ENCODE measurements at places on chromosomes 4 and X. TPM values are rescaled to one million over a fixed set of nuclear protein-coding genes. Genes with fewer than 3 reads are reported as not detected.
A peak's percentile ranks its signal among the peaks of the same experiment; 100 is the strongest.

TLR6 gene
- 29.0 TPM for total RNA-seq

SH2D1A gene
- 4.1 TPM for total RNA-seq

PAK3 gene
- 18.7 TPM for total RNA-seq

HPSE gene
- total RNA-seq = under 0.01 TPM

PRDM5 gene
- 59.7 TPM for total RNA-seq

ASMT gene
- total RNA-seq = not detected

PNMA6F gene
- total RNA-seq = not detected

CFP gene
- not detected for total RNA-seq

CPLX1 gene
- not detected for total RNA-seq

LPAR4 gene
- not detected for total RNA-seq

CYLC1 gene
- not detected for total RNA-seq

GRCh38 chr4:92307866-92308265 lies 4.1 kb downstream of the GRID2 start:
- H3K36me3 ChIP-seq = no peaks in the 10 kb centered on the region
- H3K27me3 ChIP-seq = no peaks in the 10 kb centered on the region
- H3K4me3 ChIP-seq = no peak overlapping the region
- DNase-seq = no peak
- H3K4me1 ChIP-seq = peaks cover 18% of the 10 kb centered on the region

GRCh38 chr4:152709675-152710438 lies 30.1 kb upstream of the TMEM154 start:
- H3K4me3 ChIP-seq = no peak overlapping the region
- no peak overlapping the region for H3K27ac ChIP-seq
- H3K36me3 ChIP-seq = no peaks in the 10 kb centered on the region
- no peak for DNase-seq
- no peaks in the 10 kb centered on the region for H3K27me3 ChIP-seq
- no peaks in the 10 kb centered on the region for H3K4me1 ChIP-seq

DNA sequence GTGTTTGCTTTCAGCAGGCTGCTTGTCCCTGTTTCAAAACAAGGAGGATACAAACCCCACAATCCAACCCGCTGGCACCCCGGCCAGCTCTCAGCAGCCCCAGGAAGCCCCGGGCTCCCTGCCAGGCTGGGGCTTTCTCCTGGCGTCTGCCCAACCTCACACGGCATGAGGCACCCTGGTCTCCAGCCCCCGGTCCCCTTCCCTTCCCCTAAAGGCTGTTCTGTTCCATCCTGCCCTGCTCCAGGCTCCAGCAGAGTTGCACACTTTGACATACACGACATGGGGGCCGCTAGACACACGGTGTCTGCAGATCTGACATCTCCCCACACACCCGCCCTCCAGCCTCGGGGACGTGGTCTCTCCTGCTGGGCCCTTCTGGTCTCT lies 107.7 kb upstream of the ADRA2C start:
- no peaks in the 10 kb centered on the region for H3K36me3 ChIP-seq
- no peaks in the 10 kb centered on the region for H3K4me1 ChIP-seq
- DNase-seq = no peak
- H3K27me3 ChIP-seq = peaks cover 3% of the 10 kb centered on the region

DNA sequence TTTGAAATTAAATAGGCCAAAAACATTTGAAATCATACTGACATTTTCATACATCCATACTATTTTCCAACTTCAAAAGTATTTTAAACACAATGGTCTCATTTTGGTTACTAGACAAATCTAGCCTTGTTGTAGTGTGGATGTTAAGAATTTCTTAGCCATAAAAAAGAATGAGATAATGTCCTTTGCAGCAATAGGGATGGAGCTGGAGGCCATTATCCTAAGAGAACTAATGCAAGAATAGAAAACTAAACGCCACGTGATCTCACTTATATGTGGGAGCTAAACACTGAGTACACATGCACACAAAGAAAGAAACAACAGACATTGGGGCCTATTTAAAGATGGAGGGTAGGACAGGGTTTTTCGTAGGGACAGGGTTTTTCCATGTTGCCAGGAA lies 153.8 kb downstream of the CCSER1 start:
- no peak for DNase-seq
- H3K27ac ChIP-seq = no peak overlapping the region
- H3K4me1 ChIP-seq = no peaks in the 10 kb centered on the region
- no peaks in the 10 kb centered on the region for H3K27me3 ChIP-seq
- H3K4me3 ChIP-seq = no peak overlapping the region

- no peaks in the 10 kb centered on the region for H3K4me1 ChIP-seq
- DNase-seq = no peak
- no peak overlapping the region for H3K4me3 ChIP-seq
- no peak overlapping the region for H3K27ac ChIP-seq
- no peaks in the 10 kb centered on the region for H3K36me3 ChIP-seq
Observed at GRCh38 chrX:38437093-38437492, 84.7 kb downstream of the OTC start.

GRCh38 chr4:154502111-154502510 lies 10.5 kb upstream of the DCHS2 start:
- H3K4me3 ChIP-seq = no peak overlapping the region
- H3K4me1 ChIP-seq = no peaks in the 10 kb centered on the region
- no peak for DNase-seq
- no peaks in the 10 kb centered on the region for H3K36me3 ChIP-seq

DNA sequence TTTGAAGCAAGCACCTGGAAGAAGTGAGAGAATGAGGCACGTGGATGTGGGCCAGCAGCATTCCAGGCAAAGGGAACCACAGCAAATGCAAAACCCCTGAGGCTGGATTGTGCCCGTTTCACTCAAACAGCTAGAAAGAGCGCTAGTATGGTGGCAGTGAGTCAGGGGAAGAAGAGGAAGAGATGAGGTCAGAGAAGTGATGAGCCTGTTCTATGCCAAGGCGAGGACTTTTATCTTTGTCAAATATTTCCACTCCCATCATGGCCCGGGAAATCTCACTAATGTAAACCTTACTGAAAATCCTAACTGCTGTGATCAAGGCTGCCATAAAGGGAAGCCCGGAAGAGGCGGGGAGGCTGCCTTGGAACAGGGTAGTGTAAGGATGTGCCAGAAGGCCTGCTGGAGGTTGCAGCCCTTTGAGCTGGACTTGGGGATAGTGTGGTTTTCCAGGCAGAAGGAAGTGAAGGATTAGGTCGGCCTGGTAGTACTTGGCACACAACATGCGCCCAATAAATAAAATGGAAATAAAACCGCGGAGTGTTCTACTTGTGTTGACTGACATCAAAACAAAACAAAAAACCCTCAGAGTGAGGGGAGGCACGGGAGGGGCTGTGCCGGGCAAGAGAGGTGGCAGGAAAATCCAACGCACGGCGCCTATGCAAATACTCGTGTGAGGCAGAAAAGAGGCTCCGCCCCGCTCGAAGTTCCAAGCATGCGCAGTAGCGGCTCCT lies 1.2 kb upstream of the CDK16 start:
- H3K27me3 ChIP-seq = no peaks in the 10 kb centered on the region
- peak; percentile 73 for DNase-seq
- H3K36me3 ChIP-seq = peaks cover 19% of the 10 kb centered on the region

- H3K27ac ChIP-seq = no peak overlapping the region
- H3K4me3 ChIP-seq = no peak overlapping the region
- H3K27me3 ChIP-seq = no peaks in the 10 kb centered on the region
- DNase-seq = no peak
- no peaks in the 10 kb centered on the region for H3K36me3 ChIP-seq
Observed at GRCh38 chrX:117607561-117607960, 509.0 kb downstream of the KLHL13 start.

DNA sequence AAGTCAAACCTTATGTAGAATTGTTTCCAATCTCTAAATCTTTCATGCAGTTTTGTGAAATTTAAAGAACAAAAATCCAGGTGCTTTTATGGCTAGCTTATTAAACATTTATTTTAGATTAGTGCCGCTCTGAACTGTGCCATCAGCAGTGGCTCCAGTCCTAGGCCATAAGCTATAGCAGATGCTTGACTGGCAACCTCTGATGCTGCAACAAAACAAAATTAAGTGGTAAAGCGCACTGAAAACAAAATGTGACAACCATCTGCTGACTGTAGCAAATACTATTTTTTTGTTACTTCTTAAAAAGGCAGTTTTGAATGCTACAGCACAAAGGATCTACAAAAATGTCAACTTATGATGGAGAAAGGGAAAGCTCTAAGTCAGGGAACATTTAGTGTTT lies 237.4 kb downstream of the DCLK2 start:
- H3K4me3 ChIP-seq = no peak overlapping the region
- H3K36me3 ChIP-seq = peaks cover 4% of the 10 kb centered on the region
- no peaks in the 10 kb centered on the region for H3K4me1 ChIP-seq

GRCh38 chrX:12984603-12985319 lies 9.9 kb downstream of the TMSB4X start:
- H3K4me3 ChIP-seq = no peak overlapping the region
- H3K4me1 ChIP-seq = peaks cover 21% of the 10 kb centered on the region
- peak; percentile 74 for DNase-seq
- peak overlapping the region; percentile 39 for H3K27ac ChIP-seq

- H3K4me1 ChIP-seq = no peaks in the 10 kb centered on the region
- no peaks in the 10 kb centered on the region for H3K36me3 ChIP-seq
Observed at GRCh38 chr4:167176723-167177367, 57.4 kb downstream of the SPOCK3 start.

GRCh38 chr4:168666531-168666930 lies 169.7 kb downstream of the PALLD start:
- H3K4me1 ChIP-seq = peaks cover 14% of the 10 kb centered on the region
- no peak for DNase-seq
- H3K27me3 ChIP-seq = no peaks in the 10 kb centered on the region

- no peak for DNase-seq
- no peak overlapping the region for H3K27ac ChIP-seq
- H3K36me3 ChIP-seq = no peaks in the 10 kb centered on the region
- no peaks in the 10 kb centered on the region for H3K27me3 ChIP-seq
- no peak overlapping the region for H3K4me3 ChIP-seq
Observed at GRCh38 chr4:141432000-141432712, 204.2 kb upstream of the IL15 start.

- H3K27ac ChIP-seq = no peak overlapping the region
- DNase-seq = no peak
- H3K27me3 ChIP-seq = no peaks in the 10 kb centered on the region
- peaks cover 14% of the 10 kb centered on the region for H3K4me1 ChIP-seq
- H3K36me3 ChIP-seq = peaks cover 38% of the 10 kb centered on the region
- H3K4me3 ChIP-seq = no peak overlapping the region
Observed at GRCh38 chr4:88037447-88037846, 30.0 kb downstream of the PKD2 start.

GRCh38 chrX:40576291-40576690 lies 4.5 kb upstream of the ATP6AP2 start:
- no peak overlapping the region for H3K27ac ChIP-seq
- no peaks in the 10 kb centered on the region for H3K36me3 ChIP-seq
- no peak for DNase-seq
- no peak overlapping the region for H3K4me3 ChIP-seq
- H3K27me3 ChIP-seq = no peaks in the 10 kb centered on the region

Measured in stomach (tissue), 19 donors.